Dermis microvascular lymphatic vessel endothelial cell (primary cell): ENCODE measurements at places on chromosomes 3 and 15.

DNA sequence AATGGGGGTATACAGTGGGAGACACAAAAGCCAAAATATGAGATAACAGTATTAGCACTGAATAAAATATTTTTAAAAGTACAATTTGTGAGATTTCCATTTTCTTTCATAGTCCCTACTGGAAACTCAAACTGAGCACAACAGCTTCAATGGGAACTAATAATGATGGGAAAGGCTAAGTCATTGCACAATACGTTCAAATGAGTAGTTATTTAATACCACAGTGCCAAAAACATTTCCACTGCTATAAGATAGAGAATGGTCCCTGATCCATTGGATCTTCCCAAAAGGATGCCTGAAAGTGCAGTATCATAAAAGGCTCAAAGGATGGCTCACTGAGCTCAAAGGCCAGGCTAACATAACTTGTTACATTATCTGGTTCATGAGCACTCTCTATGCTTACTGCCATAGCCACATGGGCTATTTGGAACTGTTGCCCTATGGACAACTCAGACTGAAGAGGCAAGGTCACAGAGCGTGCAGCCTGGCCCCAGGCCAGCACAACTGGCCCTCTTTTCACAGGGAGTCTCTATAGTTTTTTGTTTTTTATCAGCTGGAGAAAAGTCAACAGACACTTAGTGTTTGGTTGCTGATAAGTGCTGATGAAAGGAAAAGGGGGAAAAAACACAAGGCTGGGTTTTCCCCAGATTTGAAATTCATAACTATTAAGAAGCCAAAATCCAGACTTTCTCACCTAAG is 54.1 kb upstream of the PPIB start:
- DNase-seq = peak; percentile 16

GRCh38 chr3:188488801-188489200 is 334.8 kb downstream of the LPP start:
- no peak for DNase-seq

- no peak for DNase-seq
Measured at GRCh38 chr15:62512904-62513303, 347.8 kb upstream of the C2CD4B start.

DNA sequence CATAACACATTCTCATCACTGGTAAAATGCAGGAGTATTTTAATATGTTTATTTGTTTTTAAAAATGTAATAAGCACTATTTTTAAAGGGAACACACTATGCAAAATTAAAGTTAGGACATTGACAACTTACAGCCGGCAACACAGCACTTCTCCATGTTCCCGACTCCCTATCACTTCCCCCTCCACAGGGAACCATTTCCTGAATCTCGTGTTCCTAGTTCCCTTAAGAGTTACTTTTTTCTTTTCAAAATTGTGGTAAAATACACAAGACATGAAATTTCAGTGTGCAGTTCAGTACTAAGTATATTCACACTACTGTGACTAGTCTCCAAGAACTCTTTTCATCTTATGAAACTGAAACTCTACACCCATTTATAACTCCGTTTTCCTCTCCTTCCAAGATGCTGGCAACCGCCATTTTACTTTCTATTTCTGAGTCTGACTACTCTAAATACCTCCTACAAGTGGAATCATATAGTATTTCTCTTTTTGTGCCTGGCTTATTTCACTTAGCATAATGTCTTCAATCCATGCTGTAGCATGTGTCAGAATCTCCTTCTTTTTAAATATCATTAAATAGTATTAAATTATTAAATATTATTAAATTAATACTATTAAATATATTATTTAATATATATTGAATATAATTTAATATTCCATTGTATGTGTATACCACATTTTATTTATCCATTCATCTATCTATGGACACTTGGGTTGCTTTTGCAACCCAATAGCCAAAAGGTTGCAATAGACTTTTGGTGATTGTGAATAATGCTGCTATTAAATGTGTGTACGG is 25.9 kb upstream of the UBE2Q2 start:
- no peak for DNase-seq

GRCh38 chr3:78706906-78707523 is 1060.8 kb downstream of the ROBO1 start:
- DNase-seq = no peak

DNA sequence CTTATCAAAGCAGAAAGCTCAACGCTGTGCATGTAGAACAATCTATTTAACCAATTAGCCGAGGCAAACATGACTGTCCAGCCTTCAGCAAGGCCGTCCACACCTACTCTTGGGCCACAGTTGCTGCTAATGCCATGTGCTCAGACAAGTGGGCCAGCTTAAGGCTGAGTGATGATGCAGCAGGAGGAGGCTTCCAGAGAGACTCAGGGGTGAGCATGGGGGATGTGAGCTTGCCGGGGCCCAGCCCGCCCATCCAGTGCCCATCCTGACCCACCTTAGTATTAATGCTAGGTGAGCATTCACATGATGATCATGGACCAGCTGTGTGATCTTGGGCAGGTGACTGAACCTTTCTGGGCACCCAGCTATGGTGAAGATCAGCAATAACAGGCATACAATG is 150.1 kb downstream of the TPRA1 start:
- DNase-seq = no peak

DNA sequence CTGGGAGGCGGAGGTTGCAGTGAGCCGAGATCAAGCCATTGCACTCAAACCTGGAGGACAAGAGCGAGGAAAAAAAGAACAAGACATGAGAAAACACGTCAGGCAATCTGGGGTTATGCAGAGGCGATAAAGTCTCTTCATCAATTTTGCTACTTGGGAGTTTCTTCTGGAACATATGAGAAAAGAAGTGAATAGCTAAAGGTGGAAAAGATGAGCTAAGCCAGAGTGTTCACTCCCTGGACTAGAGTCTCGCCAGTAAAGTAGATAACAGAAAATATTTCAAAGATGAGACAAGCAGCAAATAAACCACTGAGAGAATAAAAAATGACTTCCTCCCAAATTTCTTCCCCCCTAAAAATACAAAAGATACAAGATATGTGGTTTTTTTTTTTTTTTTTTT is 188.4 kb upstream of the HES1 start:
- DNase-seq = no peak

DNA sequence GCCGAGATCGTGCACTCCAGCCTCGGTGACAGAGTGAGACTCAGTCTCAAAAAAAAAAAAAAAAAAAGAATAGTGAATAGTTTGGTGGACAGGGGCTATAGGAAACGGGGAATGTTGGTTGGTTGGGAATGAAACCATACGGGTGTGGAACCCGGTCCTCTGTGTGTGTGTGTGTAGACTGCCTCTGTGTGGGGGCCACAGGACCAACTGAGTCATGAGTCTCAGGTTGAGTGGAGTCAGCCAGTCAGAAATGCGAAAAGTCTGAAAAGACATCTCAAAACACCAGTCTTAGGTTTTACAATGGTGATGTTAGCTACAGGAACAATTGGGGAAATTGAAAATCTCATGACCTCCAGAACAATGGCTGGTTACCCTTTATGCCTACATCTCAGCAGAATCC is 44.5 kb downstream of the ZDHHC19 start:
- DNase-seq = no peak

DNA sequence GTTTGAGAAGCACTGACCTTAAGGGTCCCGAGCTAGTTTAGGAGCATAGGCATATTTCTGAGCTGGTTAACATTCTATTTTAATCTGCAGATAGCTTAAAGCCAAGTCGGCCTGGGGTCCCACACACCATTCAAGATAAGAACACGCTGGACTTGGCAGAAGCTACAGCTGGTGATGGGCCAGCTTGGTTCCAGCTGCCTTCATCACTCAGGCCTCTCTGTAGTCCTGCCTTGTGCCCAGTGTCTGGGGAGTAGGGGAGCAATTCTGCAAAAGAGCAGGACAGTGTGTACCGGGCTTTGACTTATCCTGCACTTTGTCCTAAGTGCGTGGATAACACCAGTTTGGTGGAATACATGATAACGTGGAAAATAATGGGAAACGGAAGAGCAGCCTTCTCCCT is 164.5 kb downstream of the MEGF11 start:
- DNase-seq = no peak

- no peak for DNase-seq
Measured at GRCh38 chr3:98884675-98885371, 16.7 kb downstream of the DCBLD2 start.

GRCh38 chr3:30078736-30079135 is 527.7 kb upstream of the TGFBR2 start:
- DNase-seq = no peak

DNA sequence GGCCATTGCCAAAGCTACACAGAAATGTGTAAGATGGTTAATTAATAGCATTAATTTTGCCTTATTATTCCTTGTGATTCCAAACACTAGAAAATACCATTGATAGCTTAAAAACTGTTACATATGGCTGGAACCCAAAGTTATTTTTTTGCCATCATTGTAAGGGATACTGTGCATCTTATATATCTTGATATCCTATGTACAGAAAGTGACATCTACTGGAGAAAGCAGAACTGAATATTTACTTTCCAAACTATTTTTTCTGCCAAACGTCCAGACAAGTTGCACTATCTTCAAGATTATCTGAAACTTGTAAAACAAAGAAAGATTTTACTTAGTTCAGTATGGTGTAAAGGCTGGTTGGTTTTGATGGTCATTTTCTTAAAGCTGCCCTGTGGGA is 33.3 kb upstream of the MEIS2 start:
- DNase-seq = peak; percentile 17

GRCh38 chr3:134357914-134358811 is 16.1 kb downstream of the AMOTL2 start:
- no peak for DNase-seq

GRCh38 chr3:108412121-108412750 is 98.2 kb downstream of the MYH15 start:
- no peak for DNase-seq

- no peak for DNase-seq
Measured at GRCh38 chr15:31337352-31338031, 10.9 kb downstream of the KLF13 start.

GRCh38 chr15:57213862-57214261 is 162.4 kb upstream of the CGNL1 start:
- peak; percentile 30 for DNase-seq

- no peak for DNase-seq
Measured at GRCh38 chr3:150148227-150148626, 177.5 kb upstream of the PFN2 start.

GRCh38 chr3:180180795-180181194 is 144.1 kb upstream of the PEX5L start:
- no peak for DNase-seq

GRCh38 chr3:128506754-128507153 is 13.8 kb upstream of the GATA2 start:
- no peak for DNase-seq

- no peak for DNase-seq
Measured at GRCh38 chr3:58612830-58613229, 35.6 kb upstream of the FAM107A start.

DNA sequence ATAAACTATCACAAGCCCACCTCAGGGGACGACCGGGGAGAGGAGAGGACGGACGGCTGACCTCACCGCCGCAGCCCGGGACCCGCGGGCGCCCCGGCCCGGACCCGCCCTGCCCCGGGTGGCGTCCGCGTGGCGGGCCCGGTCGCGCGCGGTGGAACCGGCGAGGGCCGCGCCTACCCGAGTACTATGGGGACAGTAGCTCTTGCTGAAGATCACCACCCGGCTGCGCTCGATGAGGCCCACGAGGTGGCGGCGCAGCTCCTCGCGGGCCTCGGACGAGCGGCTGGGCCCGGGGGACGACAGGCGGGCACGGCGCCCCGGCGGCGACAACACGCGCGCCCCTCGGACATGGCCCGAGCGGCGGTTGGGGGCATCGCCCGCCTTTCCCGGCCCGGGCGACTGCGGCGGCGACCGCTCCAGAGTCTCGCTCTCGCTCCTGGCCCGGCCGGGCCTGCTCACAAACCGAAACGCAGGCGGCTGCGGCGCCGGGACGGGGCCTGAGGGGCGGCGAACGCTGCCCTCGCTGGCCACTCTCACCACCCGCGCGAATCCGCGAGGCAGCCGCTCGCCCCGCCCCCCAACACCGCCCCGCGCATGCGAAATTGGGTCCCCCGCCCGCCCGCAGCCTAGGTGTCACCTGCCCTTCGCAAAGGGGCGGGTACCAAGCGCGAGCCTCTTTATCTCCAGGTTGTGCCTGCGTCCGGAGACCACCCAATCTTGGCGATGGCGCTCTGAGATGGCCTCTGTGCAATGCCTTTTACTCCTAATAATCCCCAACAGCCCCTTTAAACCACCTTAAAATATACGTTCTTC is at the start of gene TXNRD3:
TXNRD3 (minus strand) TSS at position 554 of the 813 bp plus-strand sequence.
- DNase-seq = peak; percentile 33

DNA sequence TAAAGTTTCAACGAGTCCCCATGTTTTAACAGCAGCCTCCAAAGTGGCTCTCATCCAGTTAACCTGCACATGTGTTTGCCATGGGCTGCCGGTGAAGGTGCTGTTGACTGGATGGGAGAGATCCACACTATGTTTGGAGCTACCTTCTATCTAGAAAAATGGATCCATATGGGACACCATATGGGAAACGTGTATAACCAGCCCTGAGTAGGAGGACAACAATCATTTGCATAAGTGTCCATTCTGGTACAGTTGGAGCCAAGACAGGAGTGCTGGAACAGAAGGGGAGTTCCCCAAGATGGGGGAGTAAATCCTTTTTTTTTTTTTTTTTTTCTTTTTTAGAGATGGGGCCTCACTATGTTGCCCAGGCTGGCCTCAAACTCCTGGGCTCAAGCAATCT is 36.6 kb downstream of the MKRN2 start:
- DNase-seq = no peak

DNA sequence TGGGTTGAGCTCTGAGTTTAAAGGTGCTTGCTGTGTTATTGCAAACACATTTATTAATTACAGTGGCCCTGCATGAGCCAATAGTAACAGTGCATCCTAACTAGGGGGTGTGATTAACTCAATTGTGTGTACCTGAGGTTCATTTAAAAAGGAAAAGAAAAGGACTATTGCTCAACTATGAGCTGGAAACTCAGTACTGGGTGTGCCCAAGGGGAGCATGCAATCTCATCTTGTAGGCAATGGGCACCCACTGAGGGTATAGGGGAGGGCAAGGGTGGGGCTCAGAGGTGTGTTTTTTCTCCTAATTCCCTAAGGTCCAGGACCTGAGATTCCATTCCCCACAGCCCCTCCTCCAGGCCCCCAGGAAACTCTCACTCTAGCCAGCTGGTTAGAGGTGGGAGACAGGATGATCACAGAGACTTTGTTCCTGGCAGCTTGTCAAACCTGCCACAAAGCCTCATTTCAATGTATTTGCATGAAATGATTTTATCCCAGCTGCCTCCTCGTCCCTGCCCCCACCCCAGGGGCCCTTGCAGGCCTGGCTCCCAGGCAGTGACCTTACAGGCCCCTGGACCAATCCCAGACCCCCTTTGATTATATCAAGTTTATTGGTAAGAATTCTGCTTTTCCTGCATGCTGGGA is 220.7 kb downstream of the TBC1D2B start:
- DNase-seq = no peak

- no peak for DNase-seq
Measured at GRCh38 chr3:154029926-154030325, 91.3 kb upstream of the ARHGEF26 start.

DNA sequence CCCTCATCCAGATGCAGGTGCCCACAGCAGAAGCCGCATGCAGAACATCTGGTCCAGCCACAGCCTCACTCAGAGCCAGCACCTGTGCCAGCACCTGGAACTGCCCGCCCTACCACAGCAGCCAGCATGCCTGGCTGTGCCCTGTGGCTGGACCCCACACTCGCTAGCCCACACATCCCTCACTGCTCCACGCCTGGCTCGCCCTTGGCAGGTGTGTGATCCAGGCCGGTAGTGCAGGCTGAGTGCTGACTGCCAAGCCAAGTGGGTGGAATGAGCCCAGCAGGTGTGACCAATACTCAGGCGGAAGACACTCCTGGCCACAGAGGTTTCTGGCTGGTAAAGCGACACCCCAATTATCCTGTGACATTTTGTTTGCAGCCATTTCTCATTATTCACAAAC is 162.4 kb upstream of the ROBO1 start:
- DNase-seq = no peak
